H9 (cell line): ENCODE measurements at places on chromosomes 16 and 17. TPM values are rescaled to one million over a fixed set of nuclear protein-coding genes. Genes with fewer than 3 reads are reported as not detected.

- no peaks in the 10 kb centered on the region for H3K4me1 ChIP-seq
- H3K4me3 ChIP-seq: no peak overlapping the region
- DNase-seq: no peak
- peaks cover 66% of the 10 kb centered on the region for H3K36me3 ChIP-seq
- H3K27ac ChIP-seq: no peak overlapping the region
Measured at GRCh38 chr17:35607239-35607847, 20.2 kb downstream of the AP2B1 start.

GRCh38 chr16:10619271-10619849, 39.0 kb upstream of the EMP2 start:
- peaks cover 10% of the 10 kb centered on the region; the same call in 1 of the 2 replicates for H3K4me1 ChIP-seq
- peak overlapping the region; percentile 62 for H3K4me3 ChIP-seq
- DNase-seq: peak; percentile 75
- no peaks in the 10 kb centered on the region for H3K36me3 ChIP-seq

GRCh38 chr17:37691807-37692206, 48.6 kb upstream of the DDX52 start:
- H3K27ac ChIP-seq: no peak overlapping the region
- no peaks in the 10 kb centered on the region for H3K4me1 ChIP-seq
- DNase-seq: no peak
- H3K27me3 ChIP-seq: no peaks in the 10 kb centered on the region

NCBP3 gene
- total RNA-seq: 43.0 and 45.7 TPM in 2 replicates

SLC25A10 gene
- 28.1 and 30.9 TPM in 2 replicates for total RNA-seq
